ENCODE measurements at places on chromosomes 1 and 21.

- DNase-seq: no peak
These were observed 114.2 kb downstream of the BCAR3 start for GRCh38 chr1:93567255-93567918.

DNA sequence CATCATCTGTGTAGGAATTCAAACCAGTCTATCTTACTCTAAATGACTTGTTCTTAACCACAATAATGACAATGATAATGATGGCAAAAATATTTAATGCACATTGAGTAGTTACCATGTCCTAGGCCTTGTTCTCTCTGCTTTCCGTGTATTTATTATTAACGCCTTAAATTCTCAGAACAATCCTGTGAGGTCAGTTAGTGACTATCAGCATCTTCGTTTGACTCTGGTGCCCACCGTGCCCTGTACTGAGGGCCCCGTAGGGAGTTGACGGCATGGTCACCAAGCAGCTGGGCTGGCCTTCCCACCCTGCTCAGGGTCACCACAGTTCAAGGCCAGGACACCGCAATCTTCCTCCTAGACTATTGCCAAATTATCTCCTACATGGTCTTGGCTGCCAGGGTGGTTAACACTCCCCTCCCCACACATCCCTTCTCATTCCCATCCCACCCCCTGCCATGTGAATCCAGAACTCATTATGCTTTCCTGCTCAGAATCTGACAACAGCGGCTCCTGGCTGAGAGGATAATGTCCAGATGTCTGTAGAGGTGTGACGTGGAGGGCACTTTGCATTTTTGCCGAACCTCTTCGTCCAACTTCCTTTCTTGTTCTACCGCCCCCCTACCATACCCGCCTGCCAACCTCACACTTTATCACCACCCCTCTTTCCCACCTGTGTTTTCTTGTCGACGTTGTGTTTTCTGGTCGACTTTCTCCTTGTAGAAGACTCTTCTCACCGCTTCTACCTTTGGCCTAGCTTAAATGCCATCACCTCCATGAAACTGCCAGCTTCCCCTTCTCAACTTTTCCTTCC, 33.4 kb downstream of the IGFN1 start:
- DNase-seq: no peak

DNA sequence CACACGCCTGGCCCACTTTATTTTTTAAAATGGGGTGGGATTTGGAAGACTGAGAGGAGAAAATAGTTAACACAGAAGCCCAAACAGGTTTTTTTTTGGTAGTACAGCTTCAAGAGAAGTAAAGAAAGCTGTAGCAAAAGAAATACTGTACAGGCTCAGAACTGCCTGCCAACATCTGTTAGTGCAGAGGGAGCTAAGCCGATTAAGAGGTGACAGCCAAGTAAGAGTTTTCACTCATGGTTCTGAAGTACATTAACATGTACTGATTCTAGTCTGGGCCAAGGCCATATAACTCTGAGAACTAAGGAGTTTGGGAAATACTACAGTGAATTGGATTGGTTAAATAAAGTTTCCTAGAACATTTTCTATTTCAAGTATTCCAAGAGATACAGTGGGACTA, 51.6 kb downstream of the EIF2B3 start:
- DNase-seq: peak; percentile 65

GRCh38 chr1:21090463-21090862, 86.2 kb downstream of the EIF4G3 start:
- DNase-seq: no peak

DNA sequence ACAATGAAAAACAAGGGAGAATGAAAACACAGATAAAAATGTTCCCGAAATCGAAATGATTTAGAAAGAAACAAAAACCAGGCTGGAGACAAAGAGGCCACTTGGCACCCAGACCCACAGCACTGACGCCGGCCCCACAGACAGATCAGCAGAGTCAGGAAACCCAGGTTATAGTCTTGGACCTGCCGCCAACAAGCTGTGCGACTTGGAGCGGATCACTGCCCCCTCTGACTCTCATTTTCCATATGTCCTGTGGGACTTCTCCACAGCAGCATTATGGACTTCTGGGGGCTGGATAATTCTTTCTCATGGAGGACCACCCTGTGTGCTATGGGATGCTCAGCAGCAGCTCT, 72.4 kb downstream of the MATN1 start:
- DNase-seq: no peak

- DNase-seq: peak; percentile 61
These were observed 10.9 kb upstream of the BOLA1 start for GRCh38 chr1:149888247-149888998.

DNA sequence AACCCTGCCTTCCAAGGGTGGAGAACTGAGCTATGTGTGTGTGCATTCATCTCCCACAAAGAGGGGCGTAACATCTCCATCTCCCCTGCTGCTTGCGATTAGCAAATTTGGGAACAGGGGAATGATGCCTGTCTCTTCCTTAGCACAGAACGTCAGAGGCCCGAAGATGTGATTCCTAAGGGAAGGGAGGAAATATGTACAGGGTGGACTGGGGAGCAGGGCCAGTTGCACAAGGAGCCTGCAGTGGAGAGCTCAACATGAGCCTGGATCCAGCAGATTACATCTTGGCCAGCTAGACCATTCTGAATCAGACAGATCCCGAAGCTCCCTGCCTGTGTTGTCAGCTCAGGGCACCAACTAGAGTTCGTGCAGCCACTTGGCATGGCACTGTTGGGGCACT, 118.1 kb downstream of the NGF start:
- no peak for DNase-seq

- no peak for DNase-seq
These were observed 76.2 kb upstream of the CXADR start for GRCh38 chr21:17436626-17437111.

GRCh38 chr1:26190373-26190987, at the start of gene CATSPER4:
CATSPER4 (plus strand) TSS chr1:26190602; CDS start chr1:26190628, 26 bp downstream.
- no peak for DNase-seq

DNA sequence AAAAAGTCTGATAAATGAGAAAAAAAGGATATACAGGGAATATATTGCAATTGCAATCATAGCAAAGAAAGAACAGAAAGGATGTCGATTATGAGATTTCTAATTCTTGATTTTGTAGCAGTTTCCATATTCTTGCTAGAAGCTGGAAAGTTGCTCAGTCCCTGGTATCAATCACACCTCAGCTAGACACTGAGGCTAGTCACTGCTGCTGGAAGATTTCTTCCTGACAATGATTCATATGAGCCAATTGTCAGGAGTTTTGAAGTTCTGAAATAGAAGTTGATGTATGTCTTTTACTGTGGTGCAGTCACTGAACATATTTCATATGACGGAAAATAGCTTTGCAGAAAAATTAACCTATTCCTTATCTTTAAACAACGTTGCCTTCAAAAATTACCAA, 208.4 kb upstream of the C1orf105 start:
- DNase-seq: no peak

GRCh38 chr1:71400050-71400449, 319.2 kb upstream of the ZRANB2 start:
- DNase-seq: no peak

GRCh38 chr21:37407719-37408420, 41.3 kb downstream of the DYRK1A start:
- DNase-seq: no peak

- DNase-seq: no peak
These were observed 49.9 kb downstream of the ERICH3 start for GRCh38 chr1:74623716-74624115.

DNA sequence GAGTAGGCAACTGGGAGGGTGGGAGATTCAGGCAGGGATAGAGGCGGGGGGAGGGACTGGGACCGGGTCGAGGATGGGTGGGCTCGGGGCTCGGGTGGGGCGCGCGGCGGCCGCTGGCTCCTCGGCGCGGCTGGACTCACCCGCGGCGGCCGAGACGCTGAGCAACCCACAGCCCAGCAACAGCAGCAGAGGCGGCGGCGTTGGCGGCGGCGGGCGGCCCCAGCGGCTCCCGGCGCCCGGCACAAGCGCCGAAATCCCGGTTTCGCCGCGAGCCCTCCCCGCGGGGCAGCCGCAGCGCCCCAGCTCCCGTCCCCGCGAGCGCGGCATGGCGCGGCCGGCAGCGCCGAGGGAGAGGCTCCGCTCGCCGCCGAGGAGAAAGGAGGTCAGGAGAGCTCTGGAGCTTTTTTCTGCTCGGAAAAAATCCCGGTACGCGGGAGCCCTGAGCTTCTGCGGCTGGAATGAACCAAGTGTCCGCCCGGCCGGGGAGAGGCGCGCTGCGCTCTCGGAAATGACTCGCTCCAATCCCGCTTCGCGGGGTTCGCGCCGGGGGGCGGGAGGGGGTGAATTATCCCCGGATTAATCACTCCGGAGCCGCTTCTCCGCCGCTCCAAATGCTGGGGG, at the start of gene CSMD2:
CSMD2 (minus strand) TSS at position 460 of the 621 bp plus-strand sequence; CDS start at position 327, 133 bp downstream.
- no peak for DNase-seq

DNA sequence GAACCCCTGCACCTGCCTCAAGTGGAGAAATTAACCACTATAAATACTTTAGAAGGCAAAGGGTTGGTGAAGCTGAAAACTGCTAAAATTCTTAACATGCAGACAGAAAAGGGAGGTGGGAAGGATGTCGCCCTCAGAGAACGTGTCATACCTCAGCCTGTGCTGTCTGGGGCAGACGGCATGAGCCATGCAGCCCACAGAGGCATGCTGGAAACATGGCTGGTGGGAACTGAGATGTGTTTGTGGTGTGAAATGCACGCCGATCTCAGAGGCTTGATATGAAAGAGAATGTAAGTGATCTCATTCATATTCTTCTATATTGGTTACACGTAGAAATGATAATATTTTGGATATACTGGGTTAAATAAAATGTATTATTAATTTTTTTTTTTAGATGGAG, 16.3 kb downstream of the AGPAT3 start:
- no peak for DNase-seq

GRCh38 chr1:178690496-178690895, 34.5 kb upstream of the RALGPS2 start:
- DNase-seq: peak; percentile 81

- DNase-seq: no peak
These were observed 34.7 kb upstream of the LRRC3 start for GRCh38 chr21:44420416-44421205.

DNA sequence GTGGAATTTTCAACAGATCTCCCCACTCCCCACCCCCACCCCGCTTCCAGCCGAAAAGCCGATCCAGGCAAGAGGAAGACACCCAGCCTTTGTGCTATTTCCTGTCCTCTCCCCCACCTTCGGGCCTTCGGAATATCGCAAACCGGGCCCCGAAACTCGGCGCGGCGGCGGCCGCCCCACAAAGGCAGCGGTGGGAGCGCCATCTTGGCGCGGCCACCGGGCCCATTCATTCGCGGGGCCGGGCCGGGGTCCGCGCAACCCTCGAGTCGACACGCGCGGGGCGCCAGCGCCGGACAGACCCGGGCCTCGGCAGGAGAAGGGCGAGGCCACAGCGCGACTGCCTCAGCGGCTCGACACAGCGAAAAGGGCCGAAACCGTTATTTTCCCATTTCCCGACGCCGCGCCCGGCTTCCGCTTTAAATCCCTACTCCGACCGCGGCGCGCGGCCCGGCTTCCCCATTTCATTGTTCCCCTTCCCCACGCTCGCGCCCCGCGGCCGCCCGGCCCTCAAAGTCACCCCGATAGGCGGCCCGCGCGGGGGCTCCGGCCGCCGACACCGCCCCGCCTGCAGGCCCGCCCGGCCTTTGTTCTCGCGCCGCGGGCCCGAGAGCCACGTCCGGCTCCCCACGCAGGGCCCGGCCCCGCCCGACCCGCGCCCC, 911 bp downstream of the GNB1 start:
- no peak for DNase-seq

DNA sequence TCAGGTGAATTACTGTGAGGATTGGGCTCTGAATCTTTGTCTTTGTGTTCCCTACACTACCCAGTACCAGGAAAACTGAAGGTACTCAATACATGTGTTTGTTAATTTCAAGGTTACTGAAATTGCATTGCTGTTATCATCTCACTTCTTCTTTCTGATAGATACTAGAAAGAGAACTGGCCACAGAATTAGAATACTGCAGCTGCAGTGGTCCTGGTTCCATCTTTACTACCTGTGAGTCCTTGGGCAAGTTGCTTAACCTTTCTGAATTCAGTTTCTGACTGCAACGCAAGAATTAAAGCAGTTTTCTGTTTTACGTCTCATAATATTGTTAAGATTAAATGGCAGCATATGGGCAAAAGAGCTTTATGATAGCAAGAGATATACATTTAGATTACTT, 263.5 kb downstream of the LMO4 start:
- DNase-seq: no peak

GRCh38 chr1:154760469-154760933, 109.6 kb downstream of the KCNN3 start:
- DNase-seq: no peak

- no peak for DNase-seq
These were observed 2.4 kb downstream of the KRTAP10-2 start for GRCh38 chr21:44548922-44549321.

- no peak for DNase-seq
These were observed 79.8 kb upstream of the CYYR1 start for GRCh38 chr21:26652854-26653253.

- DNase-seq: no peak
These were observed 4.3 kb upstream of the FGGY start for GRCh38 chr1:59292562-59292961.

GRCh38 chr21:41630249-41630648, 122.3 kb upstream of the TMPRSS2 start:
- no peak for DNase-seq

DNA sequence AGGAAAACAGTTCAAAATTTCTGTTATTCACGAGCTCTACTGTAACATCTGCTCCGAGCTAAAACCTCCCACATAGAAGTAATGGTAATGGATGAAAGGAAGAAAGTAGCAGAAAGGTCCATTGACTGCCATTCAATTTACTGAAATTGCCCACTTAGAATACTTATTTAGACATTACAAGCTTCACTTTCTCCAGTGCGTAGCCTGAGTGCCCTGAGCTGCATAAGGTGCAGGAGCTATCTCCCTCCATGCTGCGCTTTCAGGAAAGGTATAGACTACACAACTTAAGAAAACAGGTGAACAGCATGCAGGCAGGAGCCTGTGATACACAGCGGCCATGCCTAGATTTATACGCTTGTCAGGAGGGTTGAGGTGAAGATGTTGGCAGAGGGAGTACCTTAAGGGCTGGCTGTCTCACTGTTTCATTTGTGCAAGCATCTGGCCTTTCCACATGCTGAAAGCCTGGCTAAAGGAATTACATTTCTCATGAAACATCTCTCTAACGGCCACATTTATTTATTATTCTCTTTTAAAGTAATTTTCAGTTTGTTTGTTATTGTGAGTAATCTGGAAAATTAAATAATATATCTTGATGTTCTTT, 74.7 kb downstream of the RGS18 start:
- DNase-seq: no peak
